GM06990 (cell line): ENCODE measurements at places on chromosomes 5 and 9.

GRCh38 chr5:78490709-78491485 is 130.5 kb downstream of the SCAMP1 start:
- DNase-seq, result no peak

DNA sequence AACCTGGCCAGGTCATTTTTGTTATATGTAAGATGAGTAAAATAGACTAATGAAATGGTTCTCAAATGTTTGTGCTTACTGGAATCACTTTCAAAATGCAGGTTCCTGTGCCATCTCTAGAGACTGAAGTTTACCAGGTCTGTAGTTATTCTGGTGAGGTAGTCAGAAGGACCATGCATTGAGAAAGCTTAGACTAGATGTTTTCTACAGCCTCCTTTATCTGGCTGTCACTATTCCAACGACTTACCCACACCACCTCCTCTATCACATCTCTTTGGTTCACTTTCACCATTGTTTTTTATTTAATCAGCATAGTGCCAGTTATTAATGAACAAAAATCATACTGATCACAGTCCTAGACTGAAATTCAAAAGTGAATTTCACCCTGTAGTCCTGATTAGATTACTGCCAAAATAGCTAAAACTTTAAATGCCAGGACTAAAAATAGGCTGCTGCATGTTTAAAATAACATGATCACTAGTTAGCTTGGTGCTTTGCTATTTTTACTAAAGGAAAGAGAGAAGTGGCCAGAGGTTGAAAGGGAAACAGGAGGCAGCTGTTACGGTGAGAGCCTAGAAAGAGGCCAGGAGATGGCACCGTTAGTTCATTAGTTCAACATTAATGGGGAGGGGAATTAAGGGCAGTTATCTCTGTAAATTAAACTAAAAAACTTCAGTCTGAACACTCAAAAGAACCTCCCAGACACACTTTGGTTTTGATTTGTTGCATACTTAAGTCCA is 13.9 kb upstream of the FNIP1 start:
- DNase-seq, result no peak

DNA sequence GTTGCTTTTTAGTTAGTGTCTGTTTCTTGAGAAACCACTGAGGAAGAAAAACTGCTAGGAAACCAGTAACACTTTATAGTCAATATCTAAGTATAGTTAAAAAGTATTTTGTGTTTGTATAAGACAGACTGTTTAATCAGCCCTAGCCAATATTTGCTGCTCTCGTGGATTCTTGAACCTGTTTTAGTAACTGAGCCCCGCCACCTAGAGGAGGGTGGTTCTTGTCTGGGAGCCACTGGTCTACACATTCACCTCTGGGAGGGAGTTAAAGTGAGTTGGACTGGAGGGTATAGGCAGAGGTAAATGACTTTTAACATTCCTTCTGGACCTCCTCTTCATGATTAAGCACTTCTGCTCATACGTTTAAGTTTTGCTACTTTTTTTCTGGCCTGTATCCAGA is 117.2 kb downstream of the SPATA31D1 start:
- DNase-seq, result no peak

DNA sequence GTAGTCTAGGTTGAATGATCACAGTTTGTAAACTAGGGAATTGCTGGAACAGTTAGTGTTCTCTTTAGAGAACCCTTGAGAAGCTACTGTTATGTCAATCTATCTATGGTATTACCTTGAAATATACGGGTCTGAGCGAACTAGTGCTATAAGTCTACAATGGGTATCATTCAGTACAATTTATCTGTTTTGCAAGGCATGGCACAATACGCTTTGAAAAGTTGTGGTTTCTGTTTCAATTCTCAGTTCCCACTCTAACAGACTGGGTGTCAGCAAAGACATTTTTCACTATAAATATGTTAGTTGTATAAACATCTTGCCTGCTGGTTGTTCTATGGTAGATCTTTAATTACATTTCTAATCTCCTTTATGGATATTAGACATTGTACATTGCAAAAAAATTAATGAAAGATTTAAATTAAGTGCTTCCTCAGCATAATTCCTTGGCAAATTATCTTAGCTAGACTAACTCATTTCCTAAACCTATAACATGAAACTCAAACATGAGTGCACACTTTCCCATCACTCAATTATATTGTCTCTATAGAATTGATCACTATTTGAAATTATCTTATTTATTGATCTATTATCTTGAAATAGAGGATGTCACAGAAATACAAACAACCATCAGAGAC is 24.9 kb upstream of the SLCO6A1 start:
- no peak for DNase-seq

- no peak for DNase-seq
Observed at GRCh38 chr5:155624597-155625241, 611.2 kb downstream of the KIF4B start.

DNA sequence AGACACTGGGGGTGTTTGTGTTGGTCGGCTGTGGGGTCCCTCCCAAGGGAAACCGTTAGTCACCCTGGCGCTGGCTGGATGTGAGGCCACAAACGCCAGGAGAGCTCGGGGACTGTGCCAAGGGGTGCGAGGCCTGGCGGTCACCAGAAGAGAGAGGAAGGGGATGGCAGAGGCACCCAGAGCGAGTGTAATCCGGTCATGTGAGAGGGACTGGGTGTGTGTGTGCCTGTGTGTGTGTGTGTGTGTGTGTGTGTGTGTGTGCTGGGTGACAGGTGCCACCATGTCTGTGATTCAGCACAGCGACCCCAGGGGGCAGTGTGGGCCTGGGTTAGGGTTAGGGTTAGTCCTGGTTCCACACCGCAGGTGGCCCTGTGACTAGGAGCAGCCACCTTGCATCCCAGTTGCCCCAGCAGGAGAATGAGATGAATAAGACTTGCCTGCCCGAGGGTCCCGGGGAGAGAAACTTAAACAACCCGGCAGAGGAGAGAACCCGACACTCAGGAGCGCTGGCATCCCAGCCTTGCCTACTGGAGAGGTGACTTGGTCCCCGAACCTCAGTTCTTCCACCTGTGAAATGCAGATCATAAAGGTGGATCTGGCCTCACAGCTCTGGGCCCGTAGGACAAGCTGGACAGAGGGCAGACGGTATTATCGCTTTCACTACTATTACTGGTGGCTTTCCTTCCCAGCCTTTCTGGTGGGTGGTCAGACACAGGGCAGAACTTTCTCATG is 1.4 kb upstream of the ADAMTSL2 start:
- DNase-seq, result peak; percentile 67

GRCh38 chr9:108950168-108950567 is 16.0 kb downstream of the ABITRAM start:
- DNase-seq, result no peak

DNA sequence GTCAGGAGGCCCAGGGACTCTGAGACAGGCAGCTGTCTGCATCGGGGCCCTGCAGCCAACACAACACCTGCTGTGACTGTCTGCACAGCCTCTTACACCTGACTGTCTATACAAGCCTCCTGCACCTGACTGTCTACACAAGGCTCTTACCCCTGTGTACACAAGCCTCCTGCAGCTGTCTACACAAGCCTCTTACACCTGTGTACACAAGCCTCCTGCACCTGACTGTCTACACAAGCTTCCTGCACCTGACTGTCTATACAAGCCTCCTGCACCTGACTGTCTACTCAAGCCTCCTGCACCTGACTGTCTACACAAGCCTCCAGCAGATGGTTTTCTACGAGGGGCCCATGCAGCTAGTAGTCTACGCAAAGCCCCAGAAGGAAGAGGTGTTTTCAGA is 18.6 kb downstream of the IRX2 start:
- DNase-seq, result no peak

DNA sequence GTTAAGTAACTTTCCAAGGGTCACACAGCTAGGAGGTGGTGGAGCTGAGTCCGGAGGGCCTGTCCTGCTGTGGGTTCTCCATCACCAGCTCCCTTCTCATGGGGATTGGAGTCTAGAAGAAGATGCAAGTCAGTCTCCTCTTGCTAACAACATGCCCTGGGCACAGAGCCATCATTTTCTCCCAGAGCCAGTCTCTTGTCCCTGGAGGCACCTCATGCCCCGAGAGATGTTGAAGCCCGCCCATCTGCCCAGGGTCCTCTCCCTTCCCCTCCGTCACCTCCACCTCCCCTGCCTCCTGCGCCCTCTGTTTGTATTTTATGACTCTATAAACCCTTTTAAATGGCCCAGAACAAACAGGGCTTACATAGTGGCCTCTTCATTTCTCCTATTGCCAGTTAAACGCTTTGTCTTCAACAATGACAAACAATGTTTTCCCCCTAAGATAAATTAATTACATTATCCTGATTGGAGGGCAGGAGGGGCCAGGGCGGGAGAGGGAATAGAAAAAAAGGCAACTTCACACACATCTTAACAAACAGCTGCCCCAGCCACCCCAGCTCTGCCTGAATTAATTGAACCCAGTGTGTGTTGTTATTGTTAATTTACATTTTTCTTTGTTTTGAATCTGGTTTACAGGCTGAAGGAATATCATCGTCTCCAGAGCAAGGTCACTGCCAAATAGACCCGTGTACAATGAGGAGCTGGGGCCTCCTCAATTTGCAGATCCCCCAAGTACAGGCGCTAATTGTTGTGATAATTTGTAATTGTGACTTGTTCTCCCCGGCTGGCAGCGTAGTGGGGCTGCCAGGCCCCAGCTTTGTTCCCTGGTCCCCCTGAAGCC is 55.8 kb downstream of the ASS1 start:
- DNase-seq, result no peak
